ENCODE measurements at places on chromosomes 7 and 10.

DNA sequence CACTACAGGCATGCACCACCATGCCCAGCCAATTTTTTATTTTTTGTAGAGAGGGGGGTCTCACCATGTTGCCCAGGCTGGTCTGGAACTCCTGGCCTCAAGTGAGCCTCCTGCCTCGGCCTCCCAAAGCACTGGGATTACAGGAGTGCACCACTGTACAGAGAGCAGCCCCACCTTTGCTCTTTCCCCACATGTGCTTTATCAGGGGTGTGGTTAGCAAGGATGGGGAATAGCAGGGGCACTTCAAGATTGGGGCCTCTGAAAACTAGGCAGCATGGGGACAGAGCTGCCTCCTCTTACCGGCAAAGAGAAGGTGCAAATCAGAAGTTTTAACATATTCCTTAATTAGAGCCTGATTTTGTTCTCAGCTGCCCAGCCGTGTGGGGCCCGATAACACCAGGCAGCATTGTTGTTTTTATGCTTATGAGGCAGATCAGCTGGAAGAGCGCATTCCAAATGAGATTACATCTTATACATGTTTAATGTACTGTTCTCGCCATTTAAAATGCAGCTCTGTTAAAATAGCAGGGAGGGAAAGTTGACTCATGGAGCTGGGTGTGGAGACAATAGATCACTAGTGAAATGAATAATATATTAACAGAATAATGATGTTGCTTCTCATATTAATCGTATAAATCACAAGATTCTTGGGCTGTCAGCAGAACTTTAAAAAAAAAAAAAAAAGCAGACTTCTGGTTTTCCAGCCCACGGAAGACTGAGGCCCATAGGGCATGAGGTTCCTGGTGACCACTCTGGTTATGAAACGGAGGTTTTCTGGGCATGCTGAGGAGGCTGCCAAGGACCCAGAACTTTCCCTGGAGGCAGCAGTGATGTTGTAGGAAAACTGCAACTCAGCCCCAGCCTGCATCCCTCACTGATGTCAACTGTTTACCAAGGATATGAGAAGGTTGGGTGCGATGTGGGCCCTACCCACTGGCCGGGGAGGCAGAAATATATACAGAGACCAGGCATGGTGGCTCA, 62.5 kb downstream of the TMEM130 start:
- DNase-seq = no peak

DNA sequence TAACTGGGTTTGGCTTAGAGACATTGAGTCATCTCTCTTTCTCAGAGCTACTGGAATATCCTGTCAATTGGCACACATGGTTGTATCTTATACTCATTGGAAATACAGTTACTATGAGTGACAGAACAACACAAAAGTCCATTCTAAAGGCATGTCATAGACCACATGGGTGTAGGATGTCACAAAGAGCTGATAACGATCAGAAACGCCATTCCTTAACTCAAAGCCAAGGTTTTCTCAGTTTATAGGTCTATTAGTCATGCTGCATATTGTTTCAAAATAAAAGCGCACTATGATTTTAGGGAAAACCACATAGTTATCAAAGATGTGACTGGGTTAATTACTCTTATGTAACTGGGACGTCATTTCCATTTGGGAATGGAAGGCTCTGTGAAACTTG, 147.2 kb upstream of the FAM171A1 start:
- peak; percentile 11 for DNase-seq

DNA sequence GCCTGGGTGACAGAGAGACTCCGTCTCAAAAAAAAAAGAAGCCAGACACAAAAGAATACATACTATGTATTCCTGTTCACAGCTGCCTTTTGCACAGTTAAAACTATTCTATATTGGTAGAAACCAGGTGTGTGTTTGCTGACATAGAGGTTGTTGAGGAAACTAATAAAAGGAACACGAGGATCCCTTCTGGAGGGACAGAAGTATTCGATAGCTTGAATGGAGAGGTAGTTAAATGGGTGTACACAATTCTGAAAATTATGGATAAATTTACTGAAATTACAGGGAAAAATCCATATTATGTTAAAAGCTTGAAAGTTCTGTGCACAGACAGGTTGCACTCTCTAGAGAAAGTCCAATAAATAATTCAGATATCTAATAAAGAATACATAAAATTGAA, 71.5 kb downstream of the CUBN start:
- DNase-seq = no peak

- peak; percentile 23 for DNase-seq
These were observed 12.6 kb upstream of the GDF10 start for GRCh38 chr10:47287365-47287802.

DNA sequence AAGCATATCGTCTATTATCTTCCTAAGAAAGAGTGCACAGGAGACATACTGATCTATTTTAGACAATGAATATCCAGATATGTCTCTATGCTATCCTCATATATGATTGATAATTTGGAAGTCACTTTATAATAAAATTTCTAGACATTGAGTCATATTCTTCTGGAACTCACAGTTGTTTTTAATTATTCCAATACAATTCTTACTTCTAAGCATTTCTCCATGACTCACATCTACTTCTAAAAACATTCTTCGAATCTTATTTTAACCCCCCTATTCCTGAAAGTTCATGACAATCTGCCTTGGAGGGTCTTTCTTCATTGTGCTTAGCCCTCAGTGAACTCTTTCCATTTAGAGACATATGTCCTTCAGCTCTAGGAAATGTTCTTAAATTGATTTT, 368.1 kb downstream of the MDFIC start:
- DNase-seq = no peak

DNA sequence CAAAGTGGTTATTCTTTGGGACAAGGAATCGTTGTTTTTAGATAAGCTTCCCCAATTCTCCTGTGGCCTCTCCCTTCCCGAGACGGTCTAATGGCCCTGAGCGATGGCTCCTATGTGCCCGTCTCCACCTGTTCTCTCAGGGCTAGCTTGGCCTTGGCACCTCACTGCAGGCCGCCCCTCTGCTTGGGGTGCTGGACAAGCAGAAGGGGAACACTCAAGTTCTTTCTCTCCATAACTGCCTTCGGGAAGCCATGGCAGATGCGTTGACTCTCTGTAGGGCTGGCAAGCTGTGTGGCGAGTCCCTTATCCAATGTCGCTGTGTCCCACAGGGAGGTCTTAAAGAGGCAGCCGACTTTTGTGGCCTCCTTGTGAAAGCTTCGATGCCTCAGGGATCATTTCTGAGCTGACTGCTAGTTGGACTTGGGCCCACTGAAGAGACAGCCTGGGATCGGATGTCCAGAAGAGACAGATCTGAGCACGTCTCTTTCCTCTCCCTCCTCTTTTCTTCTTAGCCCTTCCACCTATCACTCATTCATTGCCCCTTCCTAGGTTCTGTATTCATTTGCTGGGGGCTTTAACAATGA, 70.8 kb downstream of the GRK5 start:
- DNase-seq = no peak

GRCh38 chr7:71470830-71471229, 338.9 kb downstream of the GALNT17 start:
- DNase-seq = no peak

GRCh38 chr10:47090042-47090441, 178.8 kb downstream of the PTPN20 start:
- DNase-seq = no peak

- DNase-seq = no peak
These were observed 9.7 kb upstream of the TTYH3 start for GRCh38 chr7:2621948-2622640.

- no peak for DNase-seq
These were observed 1016.4 kb upstream of the SORCS1 start for GRCh38 chr10:108180878-108181277.

Measured in lung microvascular endothelial cell (primary cell).